Activated T-helper 9 cell treated with anti-CD3 and anti-CD28 coated beads, Interleukin-2, amount 50 U/mL, for 16 hours (primary cell): ENCODE measurements at places on chromosomes 6 and 20.

- DNase-seq, result no peak
Measured at GRCh38 chr6:169953686-169954085, 202.3 kb downstream of the ERMARD start.

DNA sequence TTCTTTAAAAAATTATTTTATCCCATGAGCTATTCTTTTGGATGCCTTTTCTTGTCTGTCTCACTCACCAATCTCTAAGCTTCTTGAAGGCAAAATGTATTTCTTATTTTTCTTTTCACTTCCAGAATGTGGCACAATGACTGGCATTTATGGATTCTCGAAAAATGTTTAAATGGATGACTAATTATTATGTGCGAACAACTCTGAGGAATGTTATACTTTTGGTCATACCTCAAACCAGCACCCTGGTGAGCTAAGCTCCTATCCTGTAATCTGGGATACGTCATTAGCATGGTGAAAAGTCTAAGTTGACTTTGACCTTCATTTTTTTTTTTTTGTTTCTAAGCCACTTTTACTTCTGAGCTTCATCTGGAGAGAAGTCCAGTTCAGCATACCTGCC, 214.0 kb upstream of the CEP162 start:
- no peak for DNase-seq

- no peak for DNase-seq
Measured at GRCh38 chr6:46629691-46630090, 22.9 kb downstream of the CYP39A1 start.

DNA sequence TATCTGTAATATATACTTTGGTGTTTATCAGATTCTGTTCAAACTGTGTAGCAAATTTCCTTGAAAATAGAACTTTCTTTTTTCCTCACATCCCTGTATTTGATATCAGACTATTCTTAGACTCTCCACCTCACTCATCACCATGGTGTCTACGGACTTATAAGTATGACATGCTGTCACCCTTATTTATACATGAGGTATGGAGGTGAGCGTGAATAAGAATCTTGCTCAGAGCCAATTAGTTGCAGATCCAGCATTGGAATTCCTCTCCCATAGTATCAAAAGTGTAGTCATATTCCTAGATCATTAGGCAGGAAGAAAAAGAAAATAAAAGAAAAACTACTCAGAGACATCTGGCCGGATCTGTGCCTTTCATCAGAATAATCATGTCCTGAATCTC, 43.0 kb downstream of the TPD52L1 start:
- DNase-seq, result no peak

GRCh38 chr20:4876731-4877130, 124.6 kb downstream of the SLC23A2 start:
- DNase-seq, result no peak

DNA sequence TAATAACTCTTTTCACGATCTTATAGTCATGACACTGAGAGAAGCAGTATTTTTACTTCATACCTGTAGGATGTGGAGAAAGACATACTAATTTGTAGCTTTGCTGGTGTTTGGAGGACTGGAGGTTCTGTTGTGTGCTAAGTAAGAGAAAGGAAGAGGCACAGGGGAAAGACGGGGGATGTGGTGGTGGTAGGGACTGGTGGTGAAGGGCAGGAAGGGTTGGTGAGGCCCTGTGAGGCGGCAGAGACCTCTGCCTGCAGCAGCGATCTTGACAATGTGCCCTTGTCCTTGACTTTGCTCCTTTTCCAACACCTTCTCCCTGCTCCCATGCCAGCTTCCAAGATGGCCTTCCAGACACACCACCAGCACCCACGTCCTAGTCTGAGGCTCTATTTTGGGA, 32.6 kb upstream of the MPC1 start:
- DNase-seq, result no peak
